ENCODE measurements at places on chromosomes 7 and 10.

- DNase-seq = no peak
Observed at GRCh38 chr10:103595933-103596726, 102.6 kb downstream of the NEURL1 start.

DNA sequence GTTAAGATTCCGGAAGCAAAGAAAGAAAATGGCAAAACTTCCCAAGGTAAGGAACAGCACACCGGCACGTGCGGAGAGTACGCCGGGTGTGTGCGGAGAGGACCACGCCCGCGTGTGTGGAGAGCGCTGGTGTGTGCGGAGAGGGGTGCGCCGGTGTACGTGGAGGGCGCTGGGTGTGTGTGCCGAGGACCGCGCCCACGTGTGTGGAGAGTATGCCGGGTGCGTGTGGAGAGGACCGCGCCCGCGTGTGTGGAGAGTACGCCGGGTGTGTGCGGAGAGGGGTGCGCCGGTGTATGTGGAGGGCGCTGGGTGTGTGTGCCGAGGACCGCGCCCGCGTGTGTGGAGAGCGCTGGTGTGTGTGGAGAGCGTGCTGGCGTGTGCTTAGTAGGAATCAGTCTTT is 48.6 kb upstream of the DPYSL4 start:
- DNase-seq = no peak

DNA sequence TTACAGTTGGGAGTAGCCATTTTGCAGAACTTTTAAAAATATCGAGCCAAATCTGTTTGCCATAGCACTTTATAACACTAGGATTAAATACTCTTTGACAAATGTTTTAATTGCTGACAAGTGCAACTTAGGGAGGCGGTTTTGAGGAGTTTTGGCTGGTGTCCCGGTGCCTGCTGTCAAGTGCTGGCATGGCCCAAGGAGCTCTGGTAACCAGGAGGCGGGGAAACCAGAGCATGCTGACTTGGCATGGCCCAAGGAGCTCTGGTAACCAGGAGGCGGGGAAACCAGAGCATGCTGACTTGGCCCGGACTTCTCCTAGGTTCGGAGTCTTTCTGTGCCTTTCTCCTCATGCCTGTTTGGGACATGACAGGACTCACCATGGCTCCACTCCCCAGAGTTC is 30.8 kb upstream of the ZNF32 start:
- no peak for DNase-seq

DNA sequence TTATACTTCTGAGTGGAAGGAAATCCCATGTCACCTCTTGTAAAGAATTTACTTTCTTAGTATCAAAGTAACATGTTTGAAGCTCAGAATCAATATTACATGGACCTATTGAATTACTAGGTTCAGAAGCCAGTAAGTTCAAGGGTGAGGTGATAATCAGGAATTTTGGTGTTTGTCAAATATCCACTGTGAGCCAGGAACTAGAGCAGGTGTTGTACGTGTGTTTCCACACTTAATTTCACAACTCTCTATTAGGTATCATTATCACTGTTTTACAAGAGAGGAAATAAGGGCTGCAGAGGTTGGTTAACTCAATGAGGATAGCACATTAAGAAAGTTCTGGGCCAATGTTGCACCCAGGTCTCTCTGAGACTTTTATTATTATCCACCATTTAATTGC is 130.4 kb downstream of the KIAA1217 start:
- no peak for DNase-seq

DNA sequence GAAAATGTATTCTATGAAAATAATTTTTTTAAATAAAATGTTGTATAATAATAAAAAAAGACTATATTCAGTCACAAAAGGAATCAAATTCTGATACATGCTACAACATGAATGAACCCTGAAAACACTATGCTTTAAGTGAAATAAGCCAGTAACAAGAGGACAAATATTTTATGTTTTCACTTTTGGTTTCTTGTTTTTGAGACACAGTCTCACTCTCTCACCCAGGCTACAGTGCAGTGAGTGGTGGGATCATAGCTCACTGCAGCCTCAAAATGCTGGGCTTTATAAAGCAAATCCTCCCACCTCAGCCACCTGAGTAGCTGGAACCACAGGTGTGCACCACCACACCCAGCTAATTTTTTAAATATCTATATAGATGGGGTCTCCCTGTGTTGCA is 64.2 kb downstream of the CNOT4 start:
- no peak for DNase-seq

DNA sequence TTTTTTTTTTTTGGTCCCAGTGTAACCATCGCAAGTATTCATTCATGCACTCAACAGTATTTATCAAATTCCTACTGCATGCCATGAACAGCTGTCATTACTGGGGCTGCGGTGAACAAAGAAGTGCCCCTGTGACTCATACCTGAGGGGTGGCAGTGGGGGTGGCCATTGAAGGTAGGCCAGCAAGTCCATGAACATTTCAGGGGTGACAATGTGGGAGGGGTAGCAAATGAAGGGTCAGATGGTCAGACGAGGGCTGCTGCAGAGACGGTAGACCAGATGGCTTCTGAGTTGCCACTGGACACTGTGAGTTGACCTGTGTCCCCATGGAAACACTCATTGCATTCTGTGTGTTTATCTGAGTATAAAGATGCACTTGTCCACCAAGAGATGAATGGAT is 92.5 kb upstream of the PITRM1 start:
- no peak for DNase-seq

DNA sequence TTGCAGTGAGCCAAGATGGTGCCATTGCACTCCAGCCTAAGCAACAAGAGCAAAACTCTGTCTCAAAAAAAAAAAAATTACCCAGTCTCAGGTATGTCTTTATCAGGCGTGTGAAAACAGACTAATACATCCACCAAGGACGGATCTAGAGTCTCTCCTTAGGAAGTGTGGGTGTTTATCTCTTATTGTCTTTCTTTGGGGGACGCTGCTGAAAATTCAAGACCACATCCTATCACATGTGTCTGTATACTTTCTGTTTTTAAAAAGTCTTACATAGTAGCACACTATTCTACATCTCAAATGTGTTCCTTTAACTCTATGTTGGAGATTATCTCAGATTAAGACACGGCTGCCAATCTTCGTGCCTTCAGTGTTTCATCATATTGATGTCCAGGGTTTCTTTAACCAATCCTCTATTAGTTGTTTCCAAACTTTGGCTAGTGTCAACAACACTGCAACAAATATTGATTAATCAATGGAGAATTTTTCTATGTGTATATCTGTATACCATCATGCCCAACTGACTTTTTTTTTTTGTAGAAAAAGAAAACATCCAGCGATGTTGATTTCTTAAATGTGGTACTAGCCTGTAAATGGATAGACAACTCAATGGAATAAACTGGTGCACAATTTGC is 92.3 kb upstream of the KDM7A start:
- no peak for DNase-seq

Measured in hematopoietic multipotent progenitor cell treated with erythropoietin and hydrocortisone succinate and interleukin-3 and kit ligand, for 17 days (in vitro differentiated cells).